ENCODE measurements at places on chromosomes 7 and 10.
A peak's percentile ranks its signal among the peaks of the same experiment; 100 is the strongest.

- no peak for DNase-seq
Measured at GRCh38 chr7:52260046-52260665, 775.3 kb upstream of the POM121L12 start.

DNA sequence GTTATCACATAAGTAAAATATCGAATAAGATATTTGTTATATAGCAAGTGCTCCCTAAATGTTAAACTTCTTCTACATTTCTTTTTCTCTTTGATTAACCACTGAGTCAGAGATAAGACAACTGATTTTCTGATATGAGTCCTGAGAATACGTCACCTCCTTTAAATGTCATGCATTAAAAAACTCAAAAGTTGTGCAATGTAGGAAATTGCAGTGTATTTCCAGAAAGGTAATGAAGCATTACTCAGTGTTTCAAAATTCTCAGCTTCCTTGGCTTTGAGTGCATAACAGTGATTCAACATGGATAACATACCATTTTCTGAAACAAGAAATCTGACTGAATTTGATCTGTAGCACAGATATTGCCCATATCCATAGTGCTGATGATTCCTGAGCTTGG is 155.8 kb downstream of the BMPER start:
- DNase-seq, result no peak

- no peak for DNase-seq
Measured at GRCh38 chr10:124541076-124541903, 79.7 kb downstream of the LHPP start.

DNA sequence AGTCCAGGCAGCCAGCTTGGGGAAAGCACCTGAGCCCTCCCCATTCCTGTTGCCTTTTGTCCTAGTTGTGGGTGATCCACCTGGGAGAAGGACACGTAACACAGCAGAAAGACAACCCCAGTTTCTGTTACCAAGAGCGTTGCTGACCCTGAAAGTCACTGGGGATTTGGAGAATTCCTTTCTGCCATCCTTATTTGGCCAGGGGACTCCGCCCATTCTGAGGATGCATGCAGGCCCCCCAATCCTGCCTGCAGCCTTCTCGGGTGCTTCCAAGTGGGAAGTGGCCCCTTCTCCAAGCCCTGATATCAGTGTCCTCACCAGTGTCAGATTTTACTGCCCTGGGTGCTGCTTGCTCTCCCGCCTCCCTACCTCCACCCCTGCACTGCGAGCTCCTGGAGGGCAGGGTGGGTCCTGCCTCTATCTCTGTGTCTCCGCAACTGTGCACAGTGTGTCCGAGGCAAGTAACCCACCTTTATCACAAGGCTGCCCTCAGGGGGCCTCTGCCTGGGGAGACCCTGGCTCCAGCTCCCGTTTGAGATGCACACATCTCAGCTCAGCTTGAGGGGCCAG is 9.2 kb upstream of the ADCY1 start:
- DNase-seq, result no peak

GRCh38 chr7:169276-170172 is 22.8 kb upstream of the FAM20C start:
- DNase-seq, result no peak

- peak; percentile 38 for DNase-seq
Measured at GRCh38 chr7:19051767-19052375, 65.6 kb downstream of the TWIST1 start.

- DNase-seq, result no peak
Measured at GRCh38 chr7:148628011-148628410, 37.4 kb downstream of the C7orf33 start.

DNA sequence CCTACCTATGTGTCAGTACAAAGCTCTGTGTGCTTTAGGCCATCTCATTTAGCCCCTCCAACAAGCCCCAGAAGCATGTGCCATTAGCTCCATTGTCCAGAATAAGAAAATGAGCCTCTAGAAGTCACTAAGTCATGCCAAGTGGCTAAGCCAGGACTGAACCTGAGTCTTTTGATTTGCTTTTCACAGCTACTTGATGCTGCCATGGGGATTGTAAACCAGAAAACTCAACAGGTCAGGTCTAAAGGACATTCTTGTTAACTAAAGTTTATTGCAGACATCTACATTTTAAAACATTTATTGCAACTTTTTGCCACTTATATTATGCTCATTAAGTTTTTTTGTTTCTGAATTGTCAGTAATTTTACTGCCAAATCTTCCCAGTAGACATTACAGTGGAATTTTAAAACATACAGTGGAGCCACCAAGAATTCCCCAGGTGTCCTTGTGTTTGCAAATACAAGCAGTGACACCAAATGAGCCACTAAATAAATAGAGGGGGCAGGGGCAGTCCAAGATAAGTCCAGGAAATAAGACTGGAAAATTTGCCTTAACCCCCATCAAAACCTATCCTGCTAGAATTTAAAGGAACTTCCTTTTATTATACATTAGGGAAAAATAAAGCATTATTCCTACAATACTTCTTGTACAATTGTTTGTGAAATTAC is 115.9 kb downstream of the RAPGEF5 start:
- DNase-seq, result no peak

All from inflammatory macrophage (primary cell).